Tibial nerve (tissue), 4 donors: ENCODE measurements at places on chromosomes 6 and 20.

GRCh38 chr6:106026748-106027715 lies 59.1 kb upstream of the PRDM1 start:
- DNase-seq: no peak

GRCh38 chr20:57601211-57601570 lies 19.0 kb downstream of the ZBP1 start:
- DNase-seq: no peak

DNA sequence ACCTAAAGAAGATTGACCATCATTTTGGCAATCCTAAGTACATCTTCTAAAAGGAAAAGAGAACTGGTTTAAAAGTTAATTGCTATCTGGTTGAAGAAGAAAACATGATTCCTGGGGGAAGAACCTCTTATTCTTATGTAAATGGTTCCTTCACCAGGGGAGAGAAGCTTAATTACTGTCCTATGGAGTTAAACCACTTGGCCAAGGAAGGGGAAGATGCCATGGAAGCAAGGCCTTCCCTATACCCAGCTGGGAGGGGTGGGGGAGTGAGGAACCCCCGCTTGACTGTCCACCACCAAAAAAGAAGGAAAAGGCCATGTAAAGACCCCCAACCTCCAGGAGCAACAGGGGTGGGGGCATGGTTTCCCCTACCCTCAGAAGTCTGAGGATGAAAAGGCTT lies 962.1 kb downstream of the GRIK2 start:
- DNase-seq: no peak

DNA sequence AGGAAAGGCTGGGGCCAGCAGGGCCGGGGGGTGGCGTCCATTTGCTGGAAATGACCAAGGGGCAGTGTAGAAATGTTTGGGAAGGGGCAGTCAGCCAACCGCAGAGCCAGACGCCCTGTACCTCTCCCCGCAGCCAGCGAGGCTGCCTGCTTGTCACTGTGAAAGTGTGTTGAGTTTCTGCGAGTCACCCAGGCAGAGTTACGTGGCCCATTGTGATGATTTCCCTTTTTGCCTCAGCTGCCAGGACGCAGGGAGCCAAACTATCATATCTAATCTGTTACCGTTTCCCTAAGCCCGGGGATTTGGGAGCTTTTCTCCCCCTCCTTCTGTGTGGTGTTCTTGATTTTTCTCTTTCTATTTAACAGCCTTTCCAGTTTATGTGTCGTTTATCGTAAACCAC lies 67.9 kb upstream of the STX16 start:
- no peak for DNase-seq

- DNase-seq: no peak
Measured at GRCh38 chr6:52551483-52552277, 25.2 kb downstream of the TRAM2 start.

- DNase-seq: no peak
Measured at GRCh38 chr20:31923388-31924331, 28.2 kb downstream of the PDRG1 start.

DNA sequence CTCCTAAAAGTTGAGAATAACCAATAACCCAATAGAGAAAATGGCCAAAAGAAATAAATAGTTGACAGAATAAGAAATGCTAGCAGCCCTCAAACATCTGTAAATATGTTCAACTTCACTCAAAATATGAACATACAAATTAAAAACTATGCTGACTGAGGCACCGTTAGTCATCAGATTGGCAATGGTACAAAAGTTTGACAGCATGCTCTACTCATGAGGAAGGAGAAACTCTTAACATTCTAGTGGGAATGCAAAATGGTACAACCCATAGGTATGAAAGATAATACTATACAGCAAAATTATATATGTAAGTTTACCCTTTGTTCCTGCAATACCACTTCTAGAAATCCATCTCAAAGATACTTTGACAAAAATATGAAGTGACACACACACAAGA lies 1.6 kb upstream of the ZSCAN12 start:
- DNase-seq: no peak

DNA sequence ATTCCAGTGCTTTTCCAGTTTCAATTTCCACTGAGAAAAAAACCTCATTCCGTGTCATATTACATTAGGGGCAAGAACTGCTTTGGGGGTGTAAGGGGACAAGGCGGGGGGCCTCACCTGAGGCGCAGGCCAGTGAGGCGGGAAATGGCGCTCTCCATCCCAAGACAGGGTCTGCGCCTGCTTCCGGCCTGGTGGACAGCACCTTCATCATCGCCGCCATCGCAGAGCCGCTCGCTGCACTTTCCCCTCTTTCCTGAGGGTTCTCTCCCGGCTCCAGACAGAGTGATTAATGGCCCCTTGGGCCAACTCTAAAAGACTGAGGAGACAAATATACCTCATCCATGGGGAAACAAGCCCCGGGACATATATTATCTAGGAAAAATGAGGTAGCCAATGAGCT lies 270.0 kb upstream of the SOX4 start:
- no peak for DNase-seq

DNA sequence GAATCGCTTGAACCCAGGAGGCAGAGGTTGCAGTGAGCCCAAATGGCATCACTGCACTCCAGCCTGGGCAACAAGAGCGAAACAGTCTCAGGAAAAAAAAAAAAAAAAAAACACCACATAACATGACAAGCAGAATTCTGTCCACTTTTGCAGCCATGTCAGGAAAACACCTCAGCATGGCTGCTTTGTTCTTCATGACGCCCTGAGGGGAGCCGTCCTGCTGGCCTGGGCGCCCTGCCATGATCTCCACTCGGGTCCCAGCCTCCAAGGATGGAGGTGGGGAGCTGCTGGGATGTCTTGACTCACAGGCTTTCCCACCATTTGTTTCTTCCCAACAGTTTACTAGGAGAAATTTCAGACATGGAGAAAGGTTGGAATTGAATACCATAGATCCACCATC lies 42.2 kb downstream of the SNX9 start:
- DNase-seq: no peak

DNA sequence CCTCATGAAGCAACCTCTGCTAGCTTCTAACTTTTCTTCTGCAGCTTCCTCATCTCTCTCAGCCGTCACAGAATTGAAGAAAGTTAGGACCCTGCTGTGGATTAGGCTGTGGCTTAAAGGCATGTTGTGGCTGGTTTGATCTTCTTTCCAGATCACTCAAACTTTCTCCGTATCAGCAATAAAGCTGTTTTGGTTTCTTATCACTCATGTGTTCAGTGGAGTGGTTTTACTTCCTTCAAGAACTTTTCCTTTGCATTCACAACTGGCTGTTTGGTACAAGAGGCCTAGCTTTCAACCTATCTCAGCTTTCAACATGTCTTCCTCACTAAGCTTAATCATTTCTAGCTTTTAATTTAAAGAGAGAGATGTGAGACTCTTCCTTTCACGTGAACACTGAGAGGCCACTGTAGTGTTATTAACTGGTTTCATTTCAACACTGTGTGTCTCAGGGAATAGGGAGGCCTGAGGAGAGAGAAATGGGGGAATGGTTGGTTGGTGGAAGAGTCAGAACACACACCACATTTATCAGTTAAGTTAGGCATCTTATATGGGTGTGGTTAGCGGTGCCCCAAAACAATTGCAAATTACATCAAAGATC lies 17.2 kb downstream of the ZSCAN23 start:
- no peak for DNase-seq

- DNase-seq: no peak
Measured at GRCh38 chr6:90466154-90466940, 120.5 kb downstream of the MAP3K7 start.

- no peak for DNase-seq
Measured at GRCh38 chr6:130381459-130382380, 15.9 kb downstream of the TMEM200A start.

DNA sequence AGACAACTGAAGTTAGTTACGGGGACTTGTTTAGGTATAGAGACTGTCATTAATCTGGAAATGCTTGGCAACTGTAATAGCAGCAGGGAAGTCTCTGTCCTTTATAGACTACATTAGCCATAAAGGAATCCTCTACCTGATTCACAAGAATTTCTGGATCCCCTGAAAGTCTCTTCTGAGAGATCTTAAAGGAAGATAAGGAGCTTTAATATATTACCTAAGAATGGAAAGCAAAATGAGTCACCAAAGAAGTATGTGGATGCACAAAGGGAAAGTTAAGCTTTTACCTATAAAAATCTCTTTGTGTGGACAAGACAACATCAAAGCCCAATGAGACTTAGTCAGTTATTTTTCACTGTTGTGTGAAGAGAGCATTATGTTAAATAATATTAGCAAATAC lies 92.2 kb upstream of the RSPO3 start:
- no peak for DNase-seq

DNA sequence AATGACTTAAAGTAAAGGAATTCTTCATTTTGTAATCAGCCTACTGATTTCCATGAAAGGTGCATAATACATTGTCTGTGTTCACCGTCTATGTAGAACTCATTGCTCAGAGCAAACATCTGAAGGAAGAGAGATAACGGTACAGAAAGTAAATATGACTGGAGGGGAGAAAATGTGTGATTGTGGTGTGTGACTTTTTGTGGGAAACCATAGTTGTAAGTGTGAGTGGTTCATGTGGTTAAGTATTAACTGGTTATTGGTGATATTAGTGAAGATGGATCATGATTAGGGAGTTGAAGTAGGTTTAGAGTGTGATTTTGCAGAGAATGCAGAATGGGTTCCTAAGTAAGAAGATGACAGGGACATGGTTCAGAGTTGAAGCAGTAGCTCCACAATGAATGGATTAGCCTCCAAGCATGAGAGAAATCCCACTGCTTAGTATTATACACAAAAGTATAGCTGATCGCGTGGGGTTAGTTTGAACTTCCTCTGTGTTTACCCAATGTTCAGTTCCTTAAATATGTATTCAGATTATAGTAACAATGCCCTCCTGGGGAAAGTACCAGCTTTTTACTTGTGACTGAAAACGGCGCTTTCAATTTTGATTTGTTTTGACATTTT lies 368.9 kb downstream of the UTRN start:
- DNase-seq: no peak

DNA sequence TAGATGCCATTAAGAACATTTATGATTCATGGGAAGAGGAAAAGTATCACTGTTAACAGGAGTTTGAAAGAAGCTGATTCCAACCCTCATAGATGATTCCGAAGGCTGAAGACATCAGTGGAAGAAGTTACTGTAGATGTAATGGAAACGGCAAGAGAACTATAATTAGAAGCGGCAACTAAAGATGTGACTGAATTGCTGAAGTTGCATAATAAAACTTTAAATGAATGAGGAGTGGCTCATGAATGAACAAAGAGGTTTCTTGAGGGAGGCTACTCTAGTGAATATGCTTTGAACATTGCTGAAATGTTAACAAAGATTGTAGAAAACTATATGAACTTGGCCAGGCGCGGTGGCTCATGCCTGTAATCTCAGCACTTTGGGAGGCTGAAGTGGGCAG lies 84.1 kb downstream of the PHIP start:
- no peak for DNase-seq

- DNase-seq: no peak
Measured at GRCh38 chr6:19895866-19896692, 58.9 kb downstream of the ID4 start.

DNA sequence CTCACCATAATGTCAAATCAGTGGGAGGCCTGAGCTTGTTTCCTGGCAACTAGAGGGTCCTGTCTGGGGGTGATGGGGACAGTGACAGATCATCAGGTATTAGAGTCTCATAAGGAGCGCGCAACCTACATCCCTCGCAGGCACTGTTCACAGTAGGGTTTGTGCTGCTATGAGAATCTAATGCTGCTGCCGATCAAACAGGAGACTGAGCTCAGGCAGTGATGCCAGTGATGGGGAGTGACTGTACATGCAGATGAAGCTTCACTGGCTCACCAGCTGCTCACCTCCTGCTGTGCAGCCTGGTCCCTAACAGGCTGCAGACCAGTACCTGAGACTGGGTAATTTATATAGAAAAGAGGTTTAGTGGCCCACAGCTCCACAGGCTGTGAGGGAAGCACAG lies 147.3 kb downstream of the TTLL2 start:
- no peak for DNase-seq

DNA sequence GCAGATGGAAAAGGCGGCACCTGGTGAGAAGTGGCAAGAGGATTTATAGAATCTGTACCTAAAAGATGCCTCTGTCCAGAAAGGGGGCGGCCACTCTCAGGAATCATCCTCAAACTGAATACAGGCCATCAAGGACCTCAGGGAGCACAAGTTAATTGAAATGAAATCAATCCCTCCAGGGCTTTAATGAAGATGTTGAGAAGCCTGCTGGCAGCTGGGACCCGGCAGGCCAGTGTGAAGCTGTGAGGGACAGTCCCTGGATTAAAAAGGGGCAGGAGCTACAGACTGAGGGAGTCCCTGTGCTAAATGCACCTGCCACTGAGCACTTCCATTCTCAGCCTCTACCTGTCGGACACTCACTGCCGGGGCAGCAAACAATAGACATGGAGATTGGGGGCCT lies 107.7 kb upstream of the GGTLC1 start:
- DNase-seq: no peak

GRCh38 chr6:33566182-33567084 lies 13.6 kb downstream of the BAK1 start:
- no peak for DNase-seq

- DNase-seq: no peak
Measured at GRCh38 chr20:1995531-1996310, 1.9 kb upstream of the PDYN start.

- no peak for DNase-seq
Measured at GRCh38 chr20:12614764-12615163, 394.0 kb upstream of the SPTLC3 start.

- no peak for DNase-seq
Measured at GRCh38 chr6:132651062-132651461, 7.9 kb downstream of the TAAR1 start.

DNA sequence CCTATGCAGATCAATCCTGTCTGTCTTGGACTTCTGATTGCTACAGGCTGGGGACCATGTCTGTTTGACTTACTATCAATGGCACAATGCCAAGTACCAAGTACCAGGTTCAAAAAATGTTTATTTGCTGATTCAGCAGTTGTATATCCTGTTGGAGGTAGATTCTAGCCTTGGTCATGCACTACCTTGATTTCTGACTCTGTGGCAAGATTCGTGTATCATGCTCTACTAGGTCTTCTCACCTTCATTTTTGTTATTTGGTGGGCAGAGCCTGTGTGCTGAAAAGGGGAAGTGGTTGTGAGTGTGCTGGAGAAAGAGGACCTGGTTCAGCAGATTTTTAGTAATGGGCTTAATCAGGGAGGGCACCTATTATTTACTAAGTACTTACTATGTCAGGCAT lies 192.4 kb upstream of the MYLIP start:
- no peak for DNase-seq

DNA sequence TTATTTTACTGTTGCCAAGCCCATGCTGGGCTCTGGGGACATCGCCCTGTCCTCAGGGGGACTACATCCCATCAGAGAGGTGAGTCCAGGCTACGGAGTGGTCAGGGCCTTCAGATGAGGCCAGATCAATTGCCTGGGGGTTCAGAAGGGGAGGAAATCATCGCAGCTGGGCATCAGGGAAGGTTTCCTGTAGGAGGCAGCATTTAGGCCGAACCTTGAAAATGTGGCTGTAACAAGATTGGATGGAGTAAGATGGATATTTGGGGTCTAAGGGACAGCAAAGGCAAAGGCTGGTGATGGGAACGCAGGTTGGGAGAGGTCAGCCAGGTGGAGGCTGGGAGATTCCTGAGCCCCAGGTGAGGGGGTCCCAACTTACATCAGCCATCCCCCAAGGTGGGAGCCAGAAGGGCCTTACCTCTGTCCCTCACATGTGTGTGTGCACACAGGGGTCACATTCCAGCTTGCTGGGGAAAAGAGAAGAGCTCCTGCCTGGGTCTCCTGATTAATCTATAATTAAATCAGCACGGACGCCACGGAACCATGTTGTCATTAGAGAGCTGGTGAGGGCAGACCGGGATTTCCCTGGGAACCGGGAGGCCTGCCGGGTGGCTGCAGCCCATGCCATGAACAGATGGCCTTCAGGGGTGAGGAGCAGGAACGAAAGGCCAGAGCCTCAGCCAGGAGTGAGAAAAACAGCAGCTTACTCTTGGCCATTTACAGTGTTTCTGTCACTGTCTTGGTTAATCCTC lies 30.5 kb upstream of the DLGAP4 start:
- DNase-seq: no peak
